ENCODE measurements at places on chromosomes 3 and 15.
A peak's percentile ranks its signal among the peaks of the same experiment; 100 is the strongest.

DNA sequence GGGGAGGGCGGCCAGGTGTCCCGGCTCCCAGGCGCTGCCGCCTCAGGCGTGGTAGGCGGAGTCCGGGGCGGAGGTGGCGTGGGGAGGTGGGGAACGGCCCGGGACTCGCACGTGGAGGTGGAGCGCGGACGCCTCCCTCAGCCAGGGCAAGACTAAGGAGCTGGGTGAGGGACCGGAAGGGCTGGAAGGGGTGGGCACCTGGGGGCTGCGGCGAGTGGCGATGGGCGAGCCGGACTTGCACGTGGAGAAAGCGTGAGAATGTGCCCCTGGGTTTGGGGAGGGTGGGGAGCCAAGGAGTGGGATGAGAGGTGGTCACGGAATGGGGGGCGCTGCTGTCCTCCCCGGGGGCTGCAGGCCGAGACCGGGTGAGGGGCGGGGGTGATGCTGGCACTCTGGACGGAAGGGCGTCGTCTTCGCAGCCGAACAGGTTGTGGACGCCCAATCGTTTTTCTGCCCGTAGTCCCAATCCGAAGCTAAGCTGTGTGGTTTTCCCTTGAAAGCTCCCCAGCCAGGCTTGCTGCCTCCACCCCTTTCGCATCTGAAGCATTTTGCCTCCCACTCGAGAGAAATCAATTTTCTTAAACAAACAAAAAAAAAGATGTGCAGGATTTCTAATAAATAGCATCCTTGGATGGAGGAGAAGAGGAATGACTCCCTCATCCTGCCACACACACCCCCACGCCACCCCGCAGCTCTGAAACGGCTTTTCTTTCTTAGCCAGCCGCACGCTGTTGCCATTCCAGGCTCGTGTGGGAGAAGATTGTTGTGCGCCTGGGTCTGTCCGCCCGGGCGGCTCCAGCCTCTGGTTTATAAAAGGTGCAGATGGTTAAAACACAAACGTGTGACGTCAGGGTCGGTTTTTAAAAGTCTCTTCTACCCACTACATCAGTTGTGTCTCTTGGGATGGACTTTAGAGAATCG, 62.5 kb upstream of the ANKRD28 start:
- DNase-seq, result peak; percentile 8

DNA sequence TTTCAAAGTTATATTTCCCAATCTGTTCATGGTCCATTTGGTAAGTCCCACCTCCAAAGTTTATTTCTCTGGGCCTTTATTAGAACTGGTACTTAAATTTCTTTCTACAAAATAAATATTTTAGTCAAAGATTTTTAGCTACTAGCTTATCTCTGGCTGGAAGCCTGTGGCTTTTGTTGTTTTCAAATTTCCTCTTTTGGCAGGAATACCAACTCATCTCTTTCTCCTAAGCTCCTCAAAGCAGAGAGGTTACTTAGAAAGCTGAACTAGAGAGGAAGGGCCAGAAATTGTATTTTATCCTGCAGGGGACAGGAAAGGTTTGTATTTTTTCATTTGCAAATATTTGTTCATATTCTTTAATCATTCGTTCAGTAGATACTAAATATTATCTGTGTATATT, 227.8 kb downstream of the TBL1XR1 start:
- no peak for DNase-seq

GRCh38 chr3:194711913-194712312, 26.2 kb downstream of the FAM43A start:
- no peak for DNase-seq

- DNase-seq, result no peak
These were observed 135.1 kb downstream of the RBPMS2 start for GRCh38 chr15:64640146-64640871.

DNA sequence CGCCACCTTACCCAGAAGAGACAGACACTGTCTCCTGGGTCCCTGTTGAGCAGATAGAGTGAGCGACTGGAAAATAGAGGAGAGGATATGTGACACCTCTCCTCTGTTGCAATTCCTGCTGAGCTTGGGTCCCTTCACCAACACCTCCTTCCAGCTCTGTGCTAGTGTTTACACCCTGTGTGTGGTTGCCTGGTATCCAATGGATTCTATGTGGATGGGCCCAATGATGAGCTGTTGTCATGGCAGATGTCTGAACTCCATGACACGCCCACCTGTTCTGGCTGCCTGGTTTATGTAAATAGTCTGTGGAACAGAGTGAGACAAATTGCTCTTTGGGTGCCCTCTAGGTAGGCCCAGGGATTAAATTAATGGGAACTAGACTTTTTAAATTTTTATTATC, 23.7 kb downstream of the RBM5 start:
- no peak for DNase-seq

GRCh38 chr15:80730387-80730786, 35.3 kb downstream of the ABHD17C start:
- no peak for DNase-seq

- no peak for DNase-seq
These were observed 10.5 kb downstream of the MTMR14 start for GRCh38 chr3:9659849-9660248.

DNA sequence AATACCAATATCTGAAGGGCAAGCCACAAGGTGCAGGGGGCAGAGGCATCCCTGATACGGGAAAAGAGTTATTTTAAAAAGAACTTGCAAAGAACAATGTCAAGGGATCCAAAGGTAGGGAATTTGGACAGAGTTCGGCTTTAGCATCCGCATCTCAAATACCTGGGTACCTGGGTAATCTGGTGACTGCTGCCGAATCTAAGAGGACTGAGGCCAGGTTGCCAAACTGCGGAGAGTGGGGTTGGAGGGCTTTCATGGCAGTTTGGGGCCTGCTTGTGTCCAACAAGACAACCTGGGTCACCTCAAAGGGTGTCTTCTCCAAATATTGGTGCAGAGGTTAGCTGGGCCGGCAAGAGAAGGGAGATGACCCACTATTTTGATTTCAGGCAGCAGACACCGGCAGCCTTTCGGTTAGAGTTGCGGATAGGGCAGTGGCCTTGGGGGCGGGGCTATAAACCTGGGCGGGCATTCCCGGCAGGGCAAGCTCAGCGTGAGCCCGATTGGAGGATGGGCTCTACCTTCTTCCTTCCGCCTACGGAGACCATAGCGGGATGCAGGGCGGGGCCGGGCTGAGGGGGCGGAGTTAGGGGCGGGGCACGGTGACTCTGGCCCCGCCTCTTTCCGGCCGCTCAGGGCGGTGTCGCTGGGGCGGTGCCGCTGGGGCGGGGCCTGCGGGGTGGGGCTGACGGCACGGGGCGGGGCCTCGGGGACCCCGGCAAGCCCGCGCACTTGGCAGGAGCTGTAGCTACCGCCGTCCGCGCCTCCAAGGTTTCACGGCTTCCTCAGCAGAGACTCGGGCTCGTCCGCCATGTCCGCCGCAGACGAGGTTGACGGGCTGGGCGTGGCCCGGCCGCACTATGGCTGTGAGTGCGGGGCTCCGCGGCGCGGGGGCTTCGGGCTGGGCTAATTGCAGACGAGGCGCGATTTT, at the start of gene IQGAP1:
TSS of gene IQGAP1 (plus strand) at position 709 of the 928 bp plus-strand sequence. CDS start at position 809, 100 bp downstream.
- peak; percentile 96 for DNase-seq

GRCh38 chr3:48187301-48187578, 977 bp downstream of the CDC25A start:
- no peak for DNase-seq

- DNase-seq, result no peak
These were observed 34.9 kb downstream of the PIK3R4 start for GRCh38 chr3:130711565-130712324.

GRCh38 chr15:95119041-95119610, 887.8 kb downstream of the MCTP2 start:
- DNase-seq, result no peak

DNA sequence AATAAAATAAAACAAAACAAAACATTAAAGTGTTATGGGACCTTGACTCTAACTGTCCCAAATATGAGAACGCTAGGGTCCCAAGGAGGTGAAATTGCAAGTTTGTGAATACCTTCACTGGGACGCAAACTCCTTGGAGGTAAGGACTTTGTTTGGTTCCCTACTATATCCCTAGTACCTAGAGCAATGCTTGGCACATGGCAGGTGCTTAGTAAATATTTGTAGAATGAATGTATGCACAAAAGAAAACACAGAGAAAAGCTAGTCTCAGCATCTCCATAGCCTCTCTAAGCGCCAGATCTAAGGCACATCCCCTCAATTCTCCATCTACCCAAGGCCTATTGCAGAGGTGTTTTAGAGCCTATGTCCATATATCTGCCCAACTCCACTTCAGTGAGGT, 30.5 kb downstream of the GPR176 start:
- no peak for DNase-seq

GRCh38 chr3:174440741-174441587, 418.2 kb upstream of the NAALADL2 start:
- no peak for DNase-seq

DNA sequence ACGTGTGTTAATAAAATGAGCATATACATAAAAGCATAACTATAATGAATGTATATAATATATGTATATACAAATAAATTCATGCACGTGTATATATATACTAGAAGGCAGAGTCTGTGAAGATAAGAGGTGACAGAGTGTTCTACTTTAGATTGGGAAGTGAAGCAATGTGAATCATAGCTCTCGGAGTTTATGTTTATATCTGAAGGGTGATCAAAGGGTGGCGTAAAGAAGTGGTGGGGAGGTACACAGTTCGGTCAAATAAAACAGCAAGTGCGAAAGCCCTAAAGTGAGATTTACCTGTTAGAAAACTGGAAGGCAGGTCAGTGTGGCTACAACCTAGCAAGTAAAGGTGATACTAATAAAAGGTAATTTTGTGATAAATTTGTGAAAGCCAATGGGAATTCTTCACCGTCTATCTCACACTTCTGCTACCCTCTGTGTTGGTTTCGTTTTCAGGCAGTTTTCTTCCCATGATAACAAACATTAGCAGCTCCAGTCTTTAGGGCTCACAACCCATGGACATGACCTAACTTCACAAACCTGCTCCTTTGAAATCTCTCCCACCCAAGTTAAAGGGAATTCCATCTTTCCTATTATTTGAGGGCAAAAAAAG, 46.7 kb upstream of the BCHE start:
- no peak for DNase-seq

DNA sequence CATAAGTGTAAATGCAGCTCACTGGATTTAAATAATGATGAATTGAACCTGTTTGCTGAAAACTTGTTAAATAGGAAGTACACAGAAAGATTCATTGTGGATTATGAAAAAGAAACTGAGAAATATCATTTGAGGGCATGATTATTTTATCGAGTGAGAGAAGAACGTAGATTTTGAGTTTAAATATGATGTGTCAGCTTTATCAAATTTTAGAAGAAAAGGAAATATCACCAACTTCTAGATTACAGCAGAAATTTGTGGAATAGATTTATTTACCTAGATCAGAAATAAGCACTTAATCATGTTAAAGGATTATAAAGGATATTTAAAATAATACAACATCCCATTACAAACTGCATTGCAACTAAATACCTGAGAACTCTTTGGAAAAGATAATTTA, 315.5 kb downstream of the ZPLD1 start:
- no peak for DNase-seq

DNA sequence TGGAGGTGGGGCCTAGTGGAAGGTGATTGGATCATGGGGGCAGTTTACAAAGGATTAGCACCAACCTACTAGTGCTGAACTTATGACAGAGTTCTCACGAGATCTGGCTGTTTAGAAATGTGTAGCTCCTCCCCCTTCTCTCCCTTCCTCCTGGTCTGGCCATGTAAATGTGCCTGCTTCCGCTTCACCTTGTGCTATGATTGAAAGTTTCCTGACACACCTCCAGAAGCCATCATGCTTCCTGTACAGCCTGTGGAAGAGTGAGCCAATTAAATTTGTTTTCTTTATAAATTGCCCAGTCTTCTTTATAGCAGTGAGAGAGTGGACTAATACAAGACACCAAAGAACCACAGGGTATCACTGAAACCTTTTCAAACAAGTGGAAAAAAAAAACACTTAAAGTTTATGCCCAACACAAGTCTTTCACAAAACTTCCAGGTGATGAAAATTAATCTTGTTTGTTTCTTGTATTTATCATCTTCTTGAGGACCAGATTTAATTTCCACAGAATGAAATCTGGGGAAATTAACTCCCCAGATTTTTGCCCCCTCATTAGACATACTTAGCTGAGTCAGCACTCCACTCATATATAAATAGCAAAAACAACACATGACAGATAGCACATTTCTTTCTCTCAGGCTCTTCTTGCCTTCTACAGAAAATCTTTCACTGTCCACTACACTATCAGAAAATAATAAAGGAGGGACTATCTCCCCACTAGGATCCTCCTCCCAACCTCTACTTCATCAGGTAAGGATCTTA, 847.2 kb downstream of the TUSC7 start:
- DNase-seq, result no peak

DNA sequence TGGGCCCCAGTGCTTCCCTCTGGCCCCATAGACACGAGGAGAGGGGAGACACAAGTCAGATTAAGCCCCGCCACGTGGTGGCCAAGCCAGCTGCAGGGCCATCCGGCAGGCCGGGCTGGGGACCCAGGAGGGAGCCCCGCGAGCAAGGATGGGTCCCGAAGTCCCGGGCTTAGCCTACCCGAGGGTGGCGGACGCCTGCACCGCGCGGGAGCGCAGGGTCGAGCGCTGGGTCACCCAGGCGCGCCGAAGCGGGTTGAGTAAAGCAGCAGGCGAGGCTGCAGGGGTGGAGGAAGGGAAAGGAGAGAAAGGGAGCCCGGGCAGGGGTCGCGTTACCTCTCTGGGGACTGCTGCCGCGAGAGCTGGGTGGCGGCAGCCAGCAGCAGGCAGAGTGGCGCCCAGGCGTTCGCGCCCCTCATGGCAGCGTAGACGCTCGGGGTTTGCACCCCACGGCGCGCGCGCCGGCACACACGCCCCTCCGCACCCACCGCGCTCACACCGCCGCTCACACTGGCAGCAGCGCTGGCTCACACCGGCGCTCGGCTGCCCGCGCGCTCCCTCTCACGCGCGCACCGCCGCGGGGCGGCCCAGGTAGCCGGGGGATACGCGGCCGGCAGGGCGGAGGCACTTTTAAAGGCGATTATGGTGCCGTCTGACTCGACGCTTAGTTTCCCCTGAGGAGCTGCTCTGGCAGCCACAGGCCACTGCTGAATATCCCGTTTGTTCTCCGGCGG, at the start of gene PCOLCE2:
TSS of gene PCOLCE2 (minus strand) at position 603 of the 731 bp plus-strand sequence. CDS start at position 416, 187 bp downstream.
- no peak for DNase-seq

GRCh38 chr3:52894756-52895155, 2.6 kb downstream of the STIMATE start:
- DNase-seq, result no peak

DNA sequence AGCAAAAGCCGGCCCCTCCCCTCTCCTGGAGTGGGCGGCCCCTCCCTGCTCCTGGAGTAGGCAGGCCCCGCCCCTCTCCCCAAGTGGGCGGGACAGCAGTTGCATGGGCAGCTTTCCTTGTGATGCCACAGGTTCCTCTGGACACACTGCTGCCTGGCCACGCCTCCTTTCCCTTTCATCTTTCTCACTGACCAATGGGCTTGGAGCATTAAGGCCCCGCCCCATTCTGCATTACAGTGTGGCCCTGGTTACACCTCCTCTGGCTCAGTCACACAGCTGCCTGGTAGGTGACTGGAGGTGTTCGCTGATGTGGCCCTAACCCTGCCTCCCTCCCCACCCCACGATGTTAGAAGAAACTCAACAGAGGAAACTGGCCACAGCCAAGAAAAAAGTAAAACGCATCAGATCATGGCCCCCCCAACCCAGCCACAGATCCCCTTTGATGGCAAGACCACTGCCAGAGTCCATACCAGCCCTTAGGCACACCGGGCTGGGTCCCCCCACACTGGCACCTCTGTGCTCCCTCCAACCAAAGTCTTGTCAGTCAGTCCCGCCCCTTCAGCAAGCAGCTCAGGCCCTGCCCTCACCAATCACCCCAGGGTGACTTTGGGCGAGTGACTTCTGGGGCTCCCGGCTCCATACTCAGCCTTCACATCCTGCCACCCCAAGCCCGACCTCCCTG, 84.3 kb downstream of the ADAMTS7 start:
- DNase-seq, result no peak

Data from activated CD4-positive, alpha-beta T cell treated with anti-CD3 and anti-CD28 coated beads, Interleukin-2, amount 50 U/mL, for 4 hours (primary cell).